ENCODE measurements at places on chromosomes 12 and 14. TPM values are rescaled to one million over a fixed set of nuclear protein-coding genes. Genes with fewer than 3 reads are reported as not detected.

The ESR2 gene
- total RNA-seq = 0.30 TPM

GRCh38 chr12:68899251-68899771 lies 33.7 kb downstream of the CPM start:
- no peak for DNase-seq

DNA sequence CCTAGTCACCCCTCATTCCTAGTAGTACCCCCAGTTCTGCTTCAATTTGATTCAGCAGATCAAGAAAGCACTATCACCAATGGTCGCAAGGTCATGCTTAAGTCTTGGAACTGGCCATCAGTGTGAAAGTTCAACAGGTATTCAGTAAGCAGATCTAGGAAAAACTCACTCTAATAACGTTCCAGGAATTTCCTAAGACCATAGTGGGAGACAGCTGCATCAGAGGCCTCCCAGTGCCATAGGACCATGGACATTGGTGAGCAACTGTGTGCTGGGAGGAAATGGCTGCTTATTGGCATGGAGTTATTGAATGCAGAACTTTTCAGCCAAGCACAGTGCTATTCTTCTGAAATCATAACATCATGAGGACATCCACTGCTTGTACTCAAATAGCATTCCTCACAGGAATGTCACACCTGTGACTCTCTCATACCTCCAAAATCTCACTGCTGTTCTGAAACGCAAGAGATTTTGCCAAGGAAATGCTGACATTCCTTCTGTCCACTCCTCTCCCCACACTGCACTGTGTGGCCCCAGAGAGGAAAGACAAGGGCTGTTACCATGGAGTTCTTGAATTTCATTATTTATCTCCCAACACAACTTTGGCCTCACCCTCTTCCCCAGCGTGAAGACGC lies 30.9 kb upstream of the MDM2 start:
- no peak for DNase-seq

GRCh38 chr12:113641426-113642030 lies 169.9 kb upstream of the LHX5 start:
- no peak for DNase-seq

The PRKAB1 gene
- total RNA-seq = 9.3 TPM

DNA sequence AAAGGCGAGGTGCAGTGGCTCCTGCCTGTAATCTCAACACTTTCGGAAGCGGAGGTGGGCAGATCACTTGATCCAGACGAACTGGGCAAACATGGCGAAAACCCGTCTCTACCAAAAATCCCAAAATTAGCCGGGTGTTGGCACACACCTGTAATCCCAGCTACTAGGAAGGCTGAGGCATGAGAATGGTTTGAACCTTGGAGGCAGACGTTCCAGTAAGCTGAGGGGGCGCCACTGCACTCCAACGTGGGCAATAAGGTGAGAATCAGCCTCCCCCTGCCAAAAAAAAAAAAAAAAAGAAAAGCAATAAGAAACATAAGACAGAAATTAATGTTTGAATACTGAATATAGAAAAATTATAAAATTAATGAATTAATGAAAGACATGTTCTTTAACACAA lies 928.7 kb downstream of the LRFN5 start:
- DNase-seq = no peak

DNA sequence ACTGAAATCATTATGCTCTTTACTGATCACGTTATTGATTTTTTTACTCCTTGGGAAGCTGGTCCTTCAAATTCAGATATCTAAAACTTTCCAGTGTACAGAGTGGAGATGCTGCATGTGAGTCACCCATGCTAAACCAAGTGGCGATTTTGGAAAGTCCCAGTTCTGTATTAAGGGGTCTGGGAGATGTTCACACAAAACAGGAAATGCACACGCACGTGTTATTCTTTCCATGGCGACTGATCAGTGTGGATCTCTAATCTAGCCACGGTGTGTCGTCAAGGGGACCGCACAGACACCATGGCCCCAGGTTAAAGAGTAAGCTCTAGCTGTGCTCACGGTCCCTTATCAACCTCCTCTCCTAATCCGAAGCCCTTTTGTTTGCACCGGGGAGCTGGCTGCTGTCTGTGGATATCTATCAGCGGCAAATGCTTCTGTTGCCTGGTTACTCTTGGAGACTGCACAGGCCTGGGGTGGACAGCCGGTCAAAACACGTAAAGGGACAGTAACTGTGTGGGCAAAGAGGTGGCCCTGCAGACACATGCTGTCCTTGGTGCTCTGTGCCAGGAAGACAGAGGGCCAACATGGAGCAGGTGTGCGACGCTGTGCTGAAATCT lies 96.6 kb downstream of the RIMBP2 start:
- no peak for DNase-seq

DNA sequence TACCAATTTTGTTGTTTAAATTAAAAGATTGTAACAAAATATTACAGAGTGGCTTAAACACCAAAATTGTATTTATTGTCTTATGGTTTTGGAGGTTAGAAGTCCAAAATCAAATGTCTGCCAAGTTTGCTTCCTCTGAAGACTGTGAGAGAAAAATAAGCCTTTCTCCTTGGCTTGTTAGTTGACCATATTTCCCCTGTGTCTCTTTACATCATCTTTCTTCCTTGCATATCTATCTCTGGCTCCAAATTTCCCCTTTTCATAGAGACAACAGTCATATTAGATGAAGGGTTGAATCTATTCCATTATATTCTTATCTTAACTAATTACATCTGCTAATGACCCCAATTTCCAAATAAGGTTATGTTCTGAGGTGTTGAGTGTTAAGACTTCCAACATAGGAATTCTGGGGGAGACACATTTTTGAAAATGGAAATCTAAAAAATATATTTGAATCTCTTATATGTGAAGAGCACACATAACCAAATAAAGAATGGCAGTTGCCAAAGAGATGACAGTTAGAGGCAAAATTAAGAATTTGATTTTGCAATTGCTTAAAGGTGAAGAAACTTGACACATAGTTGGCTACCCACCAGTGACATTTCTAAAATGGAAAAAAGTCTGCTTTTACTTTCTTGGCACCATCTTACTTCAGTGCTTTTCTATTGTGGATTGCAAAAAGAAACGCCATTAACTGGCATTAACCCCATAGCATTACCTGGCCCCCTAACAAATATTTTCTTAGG lies 407.2 kb downstream of the FSCB start:
- no peak for DNase-seq

The AQP2 gene
- not detected for total RNA-seq

GRCh38 chr12:113043240-113043639 lies 13.3 kb upstream of the DTX1 start:
- DNase-seq = no peak

DNA sequence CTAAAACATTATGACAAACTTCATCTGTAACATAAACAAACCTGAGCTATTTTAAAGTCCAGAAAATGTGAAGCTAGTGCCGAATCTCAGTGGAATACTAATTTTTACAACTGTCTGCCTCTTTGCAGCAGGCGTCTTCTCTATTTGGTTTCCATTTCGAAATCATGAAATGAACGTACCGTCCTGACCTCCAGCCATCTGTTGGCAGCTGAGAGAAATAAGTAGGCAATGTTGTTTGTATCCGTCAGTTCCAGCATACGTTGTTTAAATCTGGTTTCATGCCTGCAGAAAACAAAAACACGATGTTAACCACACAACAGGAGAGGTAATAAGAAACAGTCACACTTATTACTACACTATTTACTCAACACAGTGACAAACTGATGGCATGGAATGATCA lies 54.3 kb upstream of the KCNJ8 start:
- no peak for DNase-seq

DNA sequence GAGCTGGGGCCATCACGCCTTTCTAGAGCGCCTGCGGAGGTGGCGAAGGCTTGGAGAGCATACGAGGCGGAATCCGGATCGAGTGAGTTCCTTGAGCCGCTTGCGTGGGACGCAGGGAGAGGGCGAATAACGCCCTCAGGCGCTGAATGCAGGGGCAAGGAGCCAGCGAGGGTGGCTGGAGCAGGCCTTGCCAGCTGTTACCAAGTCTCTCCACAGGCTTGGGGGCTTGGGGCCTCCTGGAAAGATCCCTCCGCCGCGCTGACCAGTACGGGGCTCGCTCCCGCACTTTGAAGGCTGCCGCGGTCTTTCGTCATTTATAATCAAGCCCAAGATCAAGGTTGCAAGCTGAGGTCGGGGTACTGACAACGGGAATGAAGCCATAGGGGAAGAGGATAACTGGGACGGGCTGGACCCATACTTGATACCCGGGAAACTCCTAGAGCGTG lies 1.2 kb downstream of the FLRT2 start:
- peak; percentile 69 for DNase-seq

- DNase-seq = no peak
Measured at GRCh38 chr14:73610687-73611086, 1.6 kb upstream of the ACOT6 start.

The TMEM253 gene
- total RNA-seq = not detected

The KRT6C gene
- not detected for total RNA-seq

DNA sequence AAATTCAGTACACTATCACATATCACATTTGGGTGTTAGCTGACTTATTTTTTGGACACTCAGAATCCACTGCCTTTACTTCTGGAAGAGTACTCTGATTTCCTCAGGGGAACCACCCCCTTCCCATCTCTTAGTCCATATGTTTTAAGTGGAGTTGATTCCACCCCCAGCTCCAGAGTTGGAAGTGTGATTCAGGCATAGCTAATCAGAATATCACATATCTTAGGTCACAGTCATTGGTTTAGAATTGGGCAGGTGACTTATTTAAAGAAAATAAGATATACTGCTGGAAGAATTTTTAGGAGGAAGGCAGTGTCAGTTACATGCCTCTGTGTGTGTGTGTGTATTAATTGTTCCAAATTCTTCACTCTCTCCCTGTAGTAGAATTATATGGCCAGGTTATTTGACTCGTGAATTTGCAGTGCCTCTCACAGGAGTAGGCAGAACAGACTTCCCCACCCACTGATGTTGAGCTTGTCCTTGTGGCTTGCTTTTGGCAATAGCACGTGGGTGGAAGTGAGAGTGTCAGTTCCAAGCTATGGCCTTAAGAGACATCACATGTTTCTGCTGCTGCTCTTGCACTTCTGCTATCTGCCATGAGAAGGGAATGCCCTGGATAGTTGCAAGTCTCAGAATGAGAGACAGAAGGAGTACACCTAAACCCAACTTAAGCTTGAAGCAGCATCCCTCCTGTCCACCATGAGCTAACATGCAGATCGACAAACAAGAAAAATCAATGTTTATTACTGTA lies 6.4 kb upstream of the GAS2L3 start:
- no peak for DNase-seq

DNA sequence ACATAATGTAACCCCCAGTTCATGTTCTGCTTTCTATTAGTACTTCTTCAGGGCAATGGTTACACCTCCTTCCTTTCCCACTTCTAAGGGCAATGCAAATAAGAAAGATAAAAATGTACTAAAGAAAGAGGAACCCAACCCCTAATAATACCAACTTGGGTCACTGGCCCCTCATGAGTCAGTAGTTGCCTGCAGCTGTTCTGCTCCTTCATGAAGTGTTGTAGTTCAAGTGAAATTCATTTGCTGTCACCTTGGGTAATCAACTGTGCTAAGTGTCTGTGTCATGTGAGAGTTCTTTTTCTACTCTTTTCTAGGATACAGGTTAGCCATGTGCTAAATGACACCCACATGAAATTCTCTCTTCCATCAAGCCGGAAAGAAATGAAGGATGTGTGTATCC lies 91.8 kb downstream of the PLXNC1 start:
- no peak for DNase-seq

- no peak for DNase-seq
Measured at GRCh38 chr14:70108419-70108818, 80.3 kb downstream of the SLC8A3 start.

The TSPAN19 gene
- not detected for total RNA-seq

DNA sequence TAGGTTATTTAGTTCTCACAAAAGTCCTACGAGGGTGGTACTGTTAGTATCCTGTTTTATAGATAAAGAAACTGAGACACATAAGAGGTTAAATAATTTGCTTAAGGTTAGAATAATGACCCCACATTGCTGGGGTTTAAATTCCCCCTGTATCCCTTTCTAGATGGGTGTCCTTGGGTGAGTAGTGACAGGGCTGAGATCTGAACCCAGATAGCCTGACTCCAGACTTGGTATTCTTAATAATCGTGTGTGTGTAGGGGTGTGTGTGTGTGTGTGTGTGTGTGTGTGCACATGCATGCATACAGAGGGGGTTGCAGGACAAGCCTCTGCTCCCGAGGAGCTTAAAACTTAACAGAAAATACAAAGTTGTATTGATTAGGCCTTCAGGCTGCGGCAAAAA lies 96.7 kb upstream of the PSMC1 start:
- no peak for DNase-seq

DNA sequence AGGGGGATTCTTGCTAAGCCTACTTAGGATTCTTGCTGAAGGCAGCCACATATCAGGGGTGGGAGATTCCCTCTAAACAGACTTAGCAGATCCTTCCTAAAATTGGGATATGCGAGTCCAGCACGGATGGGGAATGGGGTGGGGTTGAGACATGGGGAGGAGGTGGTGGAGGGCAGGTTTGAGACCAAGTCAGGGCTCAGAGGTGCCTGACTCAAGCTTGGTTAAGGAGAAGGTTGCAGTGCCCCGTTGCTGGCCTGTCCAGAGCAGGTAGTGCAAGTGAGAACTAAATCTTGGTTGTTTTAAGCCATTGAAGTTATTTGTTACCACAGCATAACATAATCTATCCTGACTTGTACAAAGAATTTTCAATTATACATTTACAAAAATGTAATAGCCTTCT lies 359.7 kb downstream of the AACS start:
- DNase-seq = no peak

GRCh38 chr12:93911396-93911795 lies 234.2 kb downstream of the CRADD start:
- DNase-seq = no peak

The REP15 gene
- total RNA-seq = 1.4 TPM

The OR4N2 gene
- total RNA-seq = not detected
